Mesothelial cell of epicardium (in vitro differentiated cells): ENCODE measurements at places on chromosomes 5 and 9. TPM values are rescaled to one million over a fixed set of nuclear protein-coding genes. Genes with fewer than 3 reads are reported as not detected.

Gene IFNA10
- total RNA-seq: not detected in 3 replicates

DNA sequence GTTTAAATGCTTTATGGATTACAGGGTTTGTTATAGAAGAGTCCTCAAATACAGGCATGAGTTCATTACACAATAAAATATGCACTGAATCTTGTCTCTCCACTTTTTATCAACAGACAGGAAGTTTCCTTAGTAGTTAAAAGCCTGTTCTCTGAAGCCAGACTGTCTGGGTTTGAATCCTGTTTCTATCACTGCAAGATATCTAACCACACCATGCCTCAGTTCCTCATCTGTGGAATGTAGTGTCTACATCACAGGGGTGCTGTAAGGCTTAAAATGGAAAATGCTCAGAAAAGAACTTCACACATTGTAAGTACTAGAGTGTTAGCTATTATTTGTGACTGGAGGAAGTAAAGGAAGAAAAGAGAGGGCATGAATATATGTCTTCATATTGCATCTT, 9.3 kb downstream of the LIX1 start:
- no peak for DNase-seq

GRCh38 chr9:114107286-114108001, 8.4 kb upstream of the KIF12 start:
- DNase-seq: no peak

GRCh38 chr5:72166070-72166979, 59.0 kb downstream of the MAP1B start:
- peak; percentile 41 for DNase-seq

DNA sequence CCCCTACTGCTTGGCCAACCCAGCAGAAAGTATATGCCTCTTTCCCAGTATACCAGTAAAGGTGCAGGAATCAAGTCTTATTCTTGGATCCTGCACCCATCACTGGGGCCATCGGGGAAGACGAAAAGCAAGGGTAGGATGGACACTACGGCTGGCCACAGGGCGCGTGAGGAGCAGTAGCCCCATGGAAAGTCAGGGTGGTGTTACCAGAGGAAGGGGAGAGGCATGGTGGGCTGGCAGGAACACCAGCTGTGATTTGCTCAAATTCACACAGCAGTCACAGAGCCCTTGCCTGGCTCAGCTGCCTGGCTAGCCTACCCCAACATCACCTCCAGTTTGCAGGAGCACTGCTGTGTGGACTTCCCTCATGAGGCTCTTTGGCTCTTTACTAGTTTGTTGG, 34.5 kb upstream of the SAP30L start:
- no peak for DNase-seq

DNA sequence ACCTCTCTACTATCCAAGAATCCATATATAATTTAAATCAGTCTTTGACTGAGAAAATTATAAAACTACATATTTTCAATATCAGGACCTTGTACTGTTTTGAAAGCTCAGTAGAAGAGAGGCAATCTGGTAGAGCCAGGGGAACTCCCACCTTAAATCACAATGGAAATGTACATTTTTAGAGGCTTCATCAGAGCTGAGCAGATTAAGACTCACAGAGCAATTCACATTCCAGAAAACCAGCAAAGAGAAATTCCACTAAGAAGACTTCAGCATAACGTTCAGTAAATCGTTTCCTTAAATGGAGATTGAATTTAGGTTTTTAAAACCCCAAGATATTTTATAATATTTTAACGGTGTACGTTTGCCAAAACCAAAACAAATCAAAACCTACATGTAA, 227.8 kb upstream of the TRPM3 start:
- DNase-seq: no peak
